ENCODE measurements at places on chromosomes 4 and X. TPM values are rescaled to one million over a fixed set of nuclear protein-coding genes. Genes with fewer than 3 reads are reported as not detected.

The ZFP42 gene
- total RNA-seq, result not detected

GRCh38 chr4:106893395-106893881 is 142.7 kb downstream of the DKK2 start:
- DNase-seq, result no peak

GRCh38 chrX:26334232-26334631 is 118.3 kb downstream of the MAGEB5 start:
- DNase-seq, result no peak

The PPEF1 gene
- total RNA-seq, result not detected

DNA sequence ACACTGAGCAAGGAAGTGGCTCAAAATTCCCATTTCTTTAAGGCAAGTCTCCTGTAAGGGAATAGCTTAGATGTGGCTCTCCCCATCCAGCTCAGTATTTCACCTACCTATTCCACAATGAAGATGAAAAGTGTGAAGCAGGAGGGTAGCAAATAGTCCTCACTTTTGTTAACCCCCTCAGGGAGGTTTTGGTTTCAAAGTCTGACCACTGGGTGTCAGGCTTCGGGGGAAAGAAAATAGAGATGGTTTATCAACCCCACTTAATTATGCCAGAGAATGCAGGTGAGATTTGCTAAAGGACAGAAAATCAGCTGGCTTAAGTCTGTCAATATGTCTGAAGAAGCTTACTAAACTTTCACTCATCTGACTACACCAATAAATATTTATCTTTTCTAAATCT is 69.5 kb downstream of the DHX15 start:
- DNase-seq, result no peak

The RBMXL3 gene
- total RNA-seq, result not detected

DNA sequence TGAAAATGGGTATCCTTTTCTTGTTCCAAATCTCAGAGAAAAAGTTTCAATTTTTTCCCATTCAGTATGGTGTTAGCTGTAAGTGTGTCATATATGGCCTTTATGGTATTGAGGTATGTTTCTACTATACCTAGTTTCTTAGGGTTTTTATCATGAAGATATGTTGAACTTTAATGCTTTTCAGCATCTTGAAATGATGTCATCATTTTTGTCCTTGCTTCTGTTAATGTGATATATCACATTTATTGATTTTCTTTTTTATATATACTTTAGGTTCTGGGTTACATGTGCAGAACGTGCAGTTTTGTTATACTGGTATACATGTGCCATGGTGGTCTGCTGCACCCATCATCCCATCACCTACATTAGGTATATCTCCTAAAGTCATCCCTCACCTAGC is 44.9 kb downstream of the FOXR2 start:
- DNase-seq, result no peak

- no peak for DNase-seq
Measured at GRCh38 chr4:25578432-25578831, 77.2 kb upstream of the SLC34A2 start.

DNA sequence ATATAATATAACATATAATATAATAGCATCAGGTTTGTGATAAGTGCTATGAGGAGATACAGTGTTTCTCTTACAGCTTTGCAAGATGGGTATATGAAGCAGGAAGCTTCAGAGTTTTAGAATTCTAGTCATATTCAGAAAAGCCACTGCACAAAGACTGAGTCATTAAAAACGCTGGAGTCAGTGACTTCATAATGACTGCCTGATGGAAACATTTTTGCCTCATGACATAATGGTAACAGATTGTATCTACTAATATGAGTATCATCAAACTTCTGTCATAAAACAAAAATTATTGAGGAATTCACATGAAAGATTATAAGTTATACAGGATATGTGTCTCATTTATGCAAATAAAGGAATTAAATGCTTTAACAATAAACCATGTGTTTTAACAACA is 46.8 kb downstream of the EPHA5 start:
- no peak for DNase-seq

- no peak for DNase-seq
Measured at GRCh38 chrX:123175366-123176122, 8.5 kb upstream of the GRIA3 start.

The L1CAM gene
- total RNA-seq, result 2.4 TPM

DNA sequence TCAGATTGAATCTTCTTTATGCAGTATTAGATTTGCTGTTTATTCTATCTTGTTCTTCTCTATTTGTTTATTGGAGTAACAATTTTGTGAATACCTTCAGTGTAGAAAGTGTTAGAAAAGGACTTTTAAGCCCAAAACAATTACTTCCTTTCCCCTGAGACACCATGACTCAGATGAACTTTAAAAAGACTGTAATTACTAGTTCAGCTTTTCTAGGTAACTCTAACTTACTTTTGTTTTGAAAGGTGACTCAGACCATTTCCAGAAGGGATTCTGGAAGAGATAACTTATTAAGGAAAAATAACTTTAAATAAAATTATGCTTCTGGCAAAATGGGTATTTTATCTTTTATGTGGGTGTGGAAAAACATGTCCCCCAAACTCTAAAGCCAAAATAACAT is 561.5 kb upstream of the PCDH10 start:
- no peak for DNase-seq

The CFI gene
- total RNA-seq, result 21.9 TPM

- no peak for DNase-seq
Measured at GRCh38 chr4:148205476-148205875, 236.7 kb downstream of the NR3C2 start.

DNA sequence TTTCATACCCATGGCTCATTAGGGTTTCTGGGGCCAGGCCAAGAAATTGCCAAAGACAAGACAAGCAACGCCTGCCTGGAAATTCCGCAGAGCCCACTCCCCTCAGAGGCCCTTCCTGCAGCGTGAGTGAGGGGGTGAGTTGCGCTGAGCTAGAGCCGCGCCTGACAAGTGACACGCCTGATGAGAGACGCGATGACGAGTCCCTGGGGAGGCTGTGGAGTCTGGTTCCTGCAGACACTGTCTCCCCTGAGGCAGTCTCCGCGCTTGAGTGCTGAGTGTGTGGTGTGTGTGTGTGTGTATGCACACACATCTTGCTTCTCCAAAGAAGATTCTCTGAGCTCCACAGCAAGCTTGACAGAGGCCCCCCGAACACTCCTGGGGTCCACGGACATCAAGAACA is 269.8 kb downstream of the BCOR start:
- DNase-seq, result no peak

The POLA1 gene
- total RNA-seq, result 9.0 TPM

GRCh38 chrX:72604112-72604511 is 31.5 kb upstream of the HDAC8 start:
- no peak for DNase-seq

DNA sequence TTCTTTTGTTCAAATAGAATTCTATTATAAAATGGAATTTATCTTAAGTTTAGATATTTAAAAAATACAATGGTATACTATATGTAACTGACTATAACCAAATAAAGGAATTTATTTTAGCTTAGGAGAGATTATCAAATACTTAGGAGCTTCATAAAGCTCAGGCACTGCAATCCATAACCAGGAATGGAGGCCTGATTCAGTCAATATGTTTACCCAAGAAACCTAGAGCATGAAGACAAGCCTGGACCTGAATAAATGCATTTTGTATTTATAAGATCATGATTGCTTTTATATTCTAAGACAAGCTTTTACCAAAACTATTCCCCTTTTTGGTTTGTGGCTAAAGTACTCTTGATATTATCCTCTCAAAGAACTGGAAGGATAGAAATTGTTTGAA is 742.6 kb downstream of the FAT4 start:
- no peak for DNase-seq

DNA sequence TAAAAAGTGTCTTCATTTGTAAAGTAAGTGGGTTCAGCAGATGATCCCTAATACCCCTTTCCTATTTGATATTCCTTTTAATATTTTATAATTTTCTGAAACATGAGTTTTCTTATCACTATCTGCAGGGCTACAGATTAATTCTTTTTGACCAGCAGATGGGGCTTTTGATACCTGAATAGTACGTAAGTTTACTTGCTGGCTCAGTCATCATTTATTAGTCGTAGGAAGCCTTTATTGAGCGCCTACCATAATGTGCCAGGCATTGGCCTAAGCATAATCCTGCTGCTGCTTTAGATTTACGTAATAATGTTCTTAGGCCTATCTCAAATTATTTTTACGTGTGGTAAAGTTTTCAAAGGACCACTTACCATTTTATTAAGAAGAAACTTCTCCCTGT is 33.1 kb downstream of the OSTC start:
- no peak for DNase-seq

The PAGE4 gene
- not detected for total RNA-seq

The PLXNB3 gene
- 10.2 TPM for total RNA-seq

DNA sequence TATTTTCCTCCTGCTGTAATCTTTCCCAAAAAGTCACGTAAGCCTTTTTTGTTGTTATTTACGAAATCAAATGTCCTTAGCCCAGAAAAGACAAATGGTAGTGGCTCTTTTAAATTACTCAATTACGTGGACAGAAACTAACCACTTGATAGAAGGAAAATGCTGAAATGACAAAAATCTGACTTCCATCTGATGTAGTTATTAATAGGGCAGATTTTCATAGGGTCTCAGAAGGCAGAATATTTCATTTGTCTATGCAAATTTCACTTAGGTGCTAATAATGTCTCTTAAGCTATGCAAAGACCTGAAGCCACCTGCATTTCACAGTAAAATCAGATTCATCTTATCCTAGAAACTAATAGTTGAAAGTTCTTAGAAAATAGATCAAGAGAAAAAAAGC is 295.7 kb downstream of the TMA16 start:
- DNase-seq, result no peak

The DYNLT3 gene
- total RNA-seq, result 30.0 TPM

- no peak for DNase-seq
Measured at GRCh38 chrX:86421771-86422170, 273.5 kb downstream of the DACH2 start.

DNA sequence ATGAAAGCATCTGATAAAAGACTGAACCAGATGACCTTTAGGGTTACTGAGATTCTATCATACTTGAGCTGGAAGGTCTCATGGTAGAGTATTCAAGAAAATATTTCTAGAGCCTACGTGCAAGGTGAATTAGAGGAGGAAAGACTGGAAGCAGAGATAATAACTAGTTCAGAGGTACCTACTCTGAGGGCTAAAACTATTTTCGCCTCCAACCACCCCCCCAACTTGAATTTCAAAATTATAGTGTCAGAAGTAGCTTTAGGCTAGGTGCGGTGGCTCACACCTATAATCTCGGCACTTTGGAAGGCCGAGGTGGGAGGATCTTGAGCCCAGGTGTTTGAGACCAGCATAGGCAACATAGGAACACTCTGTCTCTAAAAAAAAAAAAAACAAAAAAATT is 30.9 kb downstream of the NLGN3 start:
- no peak for DNase-seq

The PRR32 gene
- not detected for total RNA-seq

DNA sequence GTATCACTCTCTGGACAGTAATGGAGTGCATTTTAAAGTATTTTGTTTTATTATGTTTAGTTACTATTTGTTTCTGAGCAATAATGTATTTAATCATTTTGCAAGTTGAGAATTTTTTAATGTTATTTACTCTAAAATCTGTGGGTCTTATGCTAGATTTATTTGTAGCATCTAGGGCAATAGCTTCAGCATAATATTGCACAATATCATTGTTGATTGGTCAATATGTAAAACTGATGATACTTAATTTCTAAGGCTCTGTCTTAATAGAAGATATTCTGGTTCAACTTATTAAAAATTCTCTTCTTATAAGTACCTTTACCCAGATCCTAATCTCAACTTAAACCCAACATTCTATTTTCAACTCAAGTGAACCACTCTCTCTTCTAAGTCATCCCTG is 11.5 kb downstream of the SFRP2 start:
- DNase-seq, result no peak

- no peak for DNase-seq
Measured at GRCh38 chr4:60962286-60962685, 237.8 kb upstream of the ADGRL3 start.

- no peak for DNase-seq
Measured at GRCh38 chr4:21543514-21543913, 405.1 kb downstream of the KCNIP4 start.

GRCh38 chrX:102138064-102138463 is 4.2 kb downstream of the TCEAL6 start:
- no peak for DNase-seq

- no peak for DNase-seq
Measured at GRCh38 chr4:2306773-2307410, 45.0 kb upstream of the MXD4 start.

DNA sequence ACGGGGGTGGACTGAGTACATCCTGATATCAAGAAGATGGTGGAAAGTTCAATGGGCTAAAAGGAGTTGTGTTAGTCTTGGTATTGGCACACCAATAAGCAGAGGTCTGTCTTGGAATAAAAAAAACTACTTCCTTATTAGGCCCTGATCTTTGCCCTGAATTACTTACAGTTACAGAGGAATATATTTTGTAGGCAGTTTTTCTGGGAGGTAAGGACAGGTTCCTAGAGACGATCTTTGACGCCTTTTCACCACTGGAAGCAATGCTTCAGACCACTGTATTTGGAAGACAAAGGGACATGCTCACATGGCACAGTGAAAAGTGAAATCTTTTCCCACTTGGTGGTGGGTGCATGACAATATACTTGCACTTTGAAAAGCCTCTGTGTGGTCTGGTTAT is 618 bp upstream of the XK start:
- DNase-seq, result no peak

DNA sequence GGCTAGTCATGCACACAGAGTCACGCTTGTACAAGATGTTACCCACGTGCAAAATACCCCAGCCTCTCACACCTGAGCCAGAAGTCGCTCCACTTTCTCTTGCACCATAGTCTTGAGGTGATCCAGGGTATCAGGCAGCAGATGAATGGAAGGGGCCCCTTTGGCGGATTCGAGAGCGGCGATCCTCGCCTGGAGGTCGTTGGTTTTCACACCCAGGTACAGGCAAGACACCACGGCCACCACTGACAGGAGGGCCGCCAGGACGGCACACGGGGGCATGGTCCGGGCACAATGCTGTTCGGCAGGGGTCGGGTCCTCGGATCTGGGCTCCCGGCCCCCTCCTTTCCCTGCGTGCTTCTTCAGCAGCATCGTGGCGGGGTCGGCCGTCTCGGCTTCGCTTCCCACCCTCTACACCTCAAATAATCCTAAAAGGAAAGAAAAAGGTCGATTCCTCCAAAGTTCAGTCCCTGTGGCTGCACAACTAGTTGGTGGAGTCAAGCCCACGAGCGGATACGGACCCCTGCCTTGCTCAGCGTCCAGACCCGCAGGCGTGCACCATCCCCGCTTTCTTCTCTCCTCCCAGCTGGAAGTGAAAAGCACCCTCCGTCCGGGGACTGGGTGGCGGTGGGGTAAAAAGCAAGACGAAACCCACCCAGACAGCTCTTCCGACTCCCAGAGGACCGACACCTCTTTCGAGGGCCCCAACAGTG is 652 bp downstream of the COL25A1 start:
- DNase-seq, result no peak

DNA sequence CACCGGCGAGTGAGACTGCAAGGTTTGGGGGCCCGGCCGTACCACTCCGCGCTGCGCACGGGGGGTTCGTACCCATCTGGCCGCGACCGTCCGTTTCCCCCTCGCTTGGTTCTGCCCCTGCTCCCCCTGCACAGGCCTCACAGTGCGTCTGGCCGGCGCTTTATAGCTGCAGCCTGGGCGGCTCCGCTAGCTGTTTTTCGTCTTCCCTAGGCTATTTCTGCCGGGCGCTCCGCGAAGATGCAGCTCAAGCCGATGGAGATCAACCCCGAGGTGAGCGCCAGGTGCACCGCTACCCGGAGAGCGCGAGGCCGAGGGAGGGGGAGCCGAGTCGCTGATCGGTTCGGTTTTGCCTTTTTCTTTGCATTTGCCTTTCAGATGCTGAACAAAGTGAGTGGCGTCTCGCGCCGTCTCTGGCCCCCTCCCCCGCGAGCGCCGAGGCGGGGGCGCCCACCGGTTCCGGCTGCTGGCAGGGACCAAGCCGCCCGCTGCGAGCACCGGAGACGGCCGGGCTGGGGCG is at the start of gene UCHL1:
UCHL1 (plus strand) TSS at position 189 of the 517 bp plus-strand sequence; CDS start at position 238, 49 bp downstream.
- no peak for DNase-seq

The CXorf49 gene
- not detected for total RNA-seq

All from mesenteric fat pad (tissue), 1 donor.